ENCODE measurements at places on chromosomes 1 and 21.

DNA sequence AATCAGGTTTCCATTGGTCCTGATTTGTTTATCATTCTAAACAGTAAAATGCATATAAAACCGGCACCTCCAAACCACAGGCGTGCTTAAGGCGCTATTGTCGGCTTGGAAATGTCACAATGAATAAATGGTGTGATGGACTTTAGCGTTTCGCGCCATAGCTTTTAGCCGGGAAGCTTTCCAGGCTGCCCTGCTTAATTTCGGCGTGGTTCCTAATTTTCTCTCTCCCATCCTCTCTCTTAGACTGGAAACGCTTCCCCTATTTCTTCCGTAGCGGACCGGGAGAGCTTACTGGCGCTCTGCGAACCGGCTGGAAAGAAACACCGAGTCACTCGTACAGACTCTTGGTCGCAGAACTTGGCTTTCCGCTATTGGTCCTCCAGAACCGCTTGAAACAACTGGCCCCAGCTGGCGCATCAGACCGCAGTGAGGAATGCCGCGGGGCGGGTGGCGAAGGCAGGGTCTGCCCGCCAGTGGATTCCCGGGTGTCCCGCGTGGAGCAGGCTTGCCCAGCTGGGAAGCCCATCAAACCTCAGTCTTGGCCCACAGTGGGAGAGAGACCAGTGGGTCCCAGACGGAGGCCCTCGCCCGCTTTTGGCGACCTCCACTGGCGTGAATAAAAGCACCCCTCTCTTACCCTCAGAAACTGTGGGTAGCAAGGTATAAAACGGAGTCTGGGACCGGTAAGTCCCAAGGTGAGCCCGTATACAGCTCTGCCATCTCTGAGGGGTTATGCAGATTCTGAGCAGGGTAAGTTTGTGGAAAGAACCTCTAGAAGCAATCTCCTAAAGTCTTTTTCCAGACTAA, 4.0 kb upstream of the LHX8 start:
- no peak for DNase-seq

DNA sequence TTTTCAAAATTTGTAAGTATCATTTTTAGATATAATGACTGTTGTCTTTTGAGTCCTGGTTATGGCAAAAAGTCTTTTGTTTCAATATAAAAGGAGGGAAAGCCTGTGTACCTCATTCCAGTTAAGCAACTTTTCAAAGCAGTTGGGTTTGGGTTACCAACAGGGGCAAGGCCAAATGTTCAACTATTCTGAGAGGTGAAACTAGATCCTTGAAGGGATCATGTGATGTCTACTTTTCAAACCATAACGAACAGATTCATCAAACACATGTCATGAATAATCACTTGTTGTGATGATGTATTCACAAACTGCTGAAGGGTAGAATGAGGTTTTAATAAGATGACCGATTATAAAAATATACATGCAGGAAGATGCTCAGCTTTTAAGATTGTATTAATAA, 171.3 kb downstream of the HHAT start:
- DNase-seq, result no peak

- DNase-seq, result peak; percentile 25
These were observed 578 bp upstream of the TRIM62 start for GRCh38 chr1:33182401-33182841.

GRCh38 chr21:35561116-35561515, 499.2 kb downstream of the SETD4 start:
- no peak for DNase-seq

Data from EL (cell line).